ENCODE measurements at places on chromosomes 4 and X.

- no peak for DNase-seq
Measured at GRCh38 chr4:2828758-2829181, 14.9 kb upstream of the ADD1 start.

DNA sequence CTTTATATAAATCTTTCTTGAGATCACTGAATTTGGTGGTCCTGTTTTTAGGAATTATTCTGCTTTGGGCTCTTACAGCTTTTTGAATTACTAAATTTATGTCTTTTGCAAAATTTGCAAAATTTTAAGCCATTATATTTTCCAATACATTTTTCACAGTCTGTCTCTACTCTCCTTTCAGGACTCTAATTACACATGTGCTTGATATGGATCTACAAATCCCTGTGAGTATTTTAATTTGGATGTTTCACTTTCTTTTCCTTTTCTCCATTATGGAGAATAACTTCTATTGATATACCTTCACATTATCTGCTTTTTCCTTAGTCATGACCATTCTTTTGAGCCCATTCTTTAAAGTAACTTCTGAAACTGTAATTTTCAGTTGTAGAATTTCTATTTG lies 315.4 kb downstream of the DCAF12L2 start:
- DNase-seq = no peak

- no peak for DNase-seq
Measured at GRCh38 chr4:147724468-147725201, 7.3 kb upstream of the ARHGAP10 start.

GRCh38 chrX:103343105-103343504 lies 13.1 kb downstream of the TCEAL7 start:
- peak; percentile 6 for DNase-seq

GRCh38 chr4:129446074-129446473 lies 350.1 kb downstream of the C4orf33 start:
- no peak for DNase-seq

- no peak for DNase-seq
Measured at GRCh38 chr4:2248821-2249261, 6.9 kb upstream of the HAUS3 start.

GRCh38 chr4:158025131-158025530 lies 147.7 kb downstream of the GASK1B start:
- no peak for DNase-seq

DNA sequence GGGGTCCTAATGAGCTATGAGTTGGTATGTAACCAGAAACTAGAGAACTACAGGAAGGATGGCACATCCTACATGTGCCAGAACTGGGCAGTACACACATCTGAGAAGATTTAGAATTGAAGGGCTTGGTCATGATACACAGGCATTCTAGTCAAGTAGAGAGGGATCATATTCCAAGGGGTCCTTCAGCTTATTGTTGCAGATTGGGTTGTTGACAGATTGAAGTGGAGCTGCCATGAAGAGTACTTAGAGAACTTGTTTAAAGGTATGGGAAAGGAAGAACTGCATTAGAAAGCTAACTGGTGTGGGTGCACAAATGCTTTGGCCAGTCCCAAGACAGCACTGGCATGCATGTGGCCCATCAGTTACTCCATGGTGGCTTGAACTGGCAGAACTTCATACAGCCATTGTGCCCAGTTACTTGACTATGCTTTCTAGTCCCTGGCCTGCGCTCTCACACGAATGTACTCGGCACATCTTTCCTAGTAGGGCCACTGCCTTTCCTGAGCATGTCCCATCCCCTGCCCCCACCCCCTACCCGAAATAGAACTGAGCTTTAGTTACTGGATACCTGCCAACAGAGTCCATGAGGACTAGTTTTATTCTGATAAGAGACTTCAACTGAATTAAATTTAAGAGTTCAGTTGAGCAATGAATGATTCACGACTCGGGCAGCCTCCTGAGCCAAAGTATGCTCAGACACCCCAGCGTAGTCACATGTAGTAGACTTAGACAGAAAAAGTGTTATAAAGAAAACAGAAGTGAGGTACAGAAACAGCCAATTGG lies 64.0 kb downstream of the CCNG2 start:
- no peak for DNase-seq

DNA sequence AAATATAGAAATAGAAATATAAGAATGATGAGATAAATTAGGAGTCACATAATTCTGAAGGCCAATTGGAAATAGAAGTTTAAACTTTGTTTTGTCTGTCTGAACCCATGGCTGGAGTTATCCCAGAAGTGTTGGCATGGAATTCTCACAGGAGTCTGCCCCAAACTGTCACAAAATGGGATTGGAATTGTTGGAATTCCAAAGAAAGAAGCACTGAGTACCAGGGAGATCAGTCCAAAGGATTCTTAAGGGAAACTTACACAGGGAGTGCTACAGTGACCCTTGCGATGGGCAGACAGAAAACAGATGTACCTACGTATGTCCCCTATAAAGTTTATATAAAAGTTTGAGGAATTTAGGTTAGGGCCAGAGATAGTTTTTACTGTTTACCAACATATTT lies 1607.7 kb downstream of the ARAP2 start:
- DNase-seq = no peak

DNA sequence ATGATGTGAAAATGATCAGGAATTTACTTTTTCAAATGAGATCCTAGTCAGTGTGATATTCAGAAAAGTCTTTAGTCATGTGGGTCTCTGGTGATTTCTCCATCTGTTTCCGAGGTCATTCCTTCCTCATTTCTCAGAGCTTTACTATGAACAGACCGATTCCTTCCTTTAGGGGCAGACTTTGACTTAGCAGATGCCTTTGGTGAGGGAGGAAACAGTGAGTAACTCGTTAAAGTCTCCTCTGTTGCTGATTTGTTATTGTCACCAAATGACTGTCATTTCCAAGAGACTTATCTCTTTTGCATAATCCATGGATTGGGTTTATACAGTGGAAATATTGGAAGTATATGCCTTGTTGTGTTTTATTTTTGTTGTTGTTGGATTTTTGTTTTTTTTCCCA lies 76.2 kb upstream of the CD99 start:
- no peak for DNase-seq

DNA sequence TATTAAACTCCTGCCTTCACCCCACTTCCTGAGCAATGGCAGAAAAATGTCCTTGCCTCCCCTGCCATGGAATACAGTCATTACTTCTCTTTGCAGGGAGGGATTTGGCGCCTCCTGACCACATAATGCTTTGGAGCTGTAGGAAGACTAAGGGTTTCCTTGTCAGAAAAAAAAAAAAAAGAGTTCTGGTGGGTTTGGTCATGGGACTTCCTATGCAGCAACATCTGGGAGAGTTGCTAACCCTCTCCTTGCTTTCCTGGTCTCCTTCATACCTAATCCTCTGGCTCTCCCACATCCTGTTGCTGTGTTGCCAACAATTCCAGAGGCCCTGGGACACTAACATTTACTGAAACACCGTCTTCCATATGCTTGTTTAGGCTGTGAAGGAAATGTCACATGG lies 75.1 kb upstream of the MBNL3 start:
- DNase-seq = no peak

DNA sequence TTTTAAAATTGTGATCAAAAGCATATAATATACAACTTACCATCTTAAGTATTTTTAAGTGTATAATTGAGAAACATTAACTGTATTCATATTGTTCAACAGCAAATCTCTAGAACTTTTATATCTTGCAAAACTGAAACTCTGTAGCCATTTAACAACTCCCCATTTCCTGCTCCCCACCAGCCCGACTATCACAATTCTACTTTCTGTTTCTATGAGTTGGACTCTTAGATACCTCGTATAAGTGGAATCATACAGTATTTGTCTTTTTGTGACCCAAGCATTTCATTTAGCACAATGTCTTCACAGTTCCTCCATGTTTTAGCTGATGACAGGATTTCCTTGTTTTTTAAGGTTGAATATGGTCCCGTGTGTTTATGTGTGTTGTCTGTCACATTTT lies 106.0 kb downstream of the LRBA start:
- no peak for DNase-seq

DNA sequence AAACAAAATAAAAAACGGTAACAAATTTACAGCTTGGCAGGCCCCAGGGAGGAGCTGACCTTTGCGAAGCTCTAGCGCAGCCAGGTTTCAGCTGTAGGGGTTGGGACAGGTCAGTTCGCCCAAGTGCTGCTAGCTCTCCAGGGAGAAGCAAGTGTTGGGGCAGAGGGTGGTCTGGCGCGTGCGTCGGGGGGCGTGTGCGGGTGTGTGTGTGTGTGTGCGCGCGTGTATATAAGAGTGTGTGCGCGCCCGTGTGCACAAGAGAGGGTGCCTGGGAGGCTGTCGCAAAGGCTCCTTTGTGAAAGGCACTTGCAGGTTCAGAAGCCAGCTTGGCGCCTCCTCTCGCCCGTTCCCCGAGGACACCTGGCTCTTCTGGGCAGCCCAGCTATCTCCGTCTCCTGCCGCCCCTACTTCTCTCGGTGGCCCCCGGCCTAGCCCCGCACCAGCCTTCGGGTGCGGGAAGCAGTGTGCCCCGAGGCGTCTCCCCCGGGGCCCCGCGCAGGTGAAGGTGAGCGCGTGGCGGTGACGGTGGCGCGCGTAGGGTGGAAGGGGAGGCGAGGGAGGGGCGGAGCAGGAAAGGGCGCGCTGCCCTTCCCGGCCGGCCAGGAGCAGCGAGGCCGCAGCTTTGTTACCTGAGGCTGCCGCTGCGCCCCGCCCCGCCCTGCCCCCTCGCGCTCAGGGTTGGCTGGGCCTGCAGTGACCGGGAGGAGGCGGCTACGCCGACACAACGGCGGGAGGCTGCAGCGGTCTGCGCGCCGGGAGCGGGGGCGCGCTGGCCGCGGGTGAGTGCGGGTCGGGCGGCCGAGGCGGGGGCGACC lies at the start of gene FHDC1:
TSS of gene FHDC1 (plus strand) at position 693 of the 815 bp plus-strand sequence. CDS start 6,735 bp downstream, outside the sequence.
- no peak for DNase-seq

- DNase-seq = no peak
Measured at GRCh38 chr4:57442831-57443291, 332.7 kb upstream of the IGFBP7 start.

GRCh38 chr4:183256756-183257385 lies 63.2 kb downstream of the CLDN22 start:
- peak; percentile 35 for DNase-seq

DNA sequence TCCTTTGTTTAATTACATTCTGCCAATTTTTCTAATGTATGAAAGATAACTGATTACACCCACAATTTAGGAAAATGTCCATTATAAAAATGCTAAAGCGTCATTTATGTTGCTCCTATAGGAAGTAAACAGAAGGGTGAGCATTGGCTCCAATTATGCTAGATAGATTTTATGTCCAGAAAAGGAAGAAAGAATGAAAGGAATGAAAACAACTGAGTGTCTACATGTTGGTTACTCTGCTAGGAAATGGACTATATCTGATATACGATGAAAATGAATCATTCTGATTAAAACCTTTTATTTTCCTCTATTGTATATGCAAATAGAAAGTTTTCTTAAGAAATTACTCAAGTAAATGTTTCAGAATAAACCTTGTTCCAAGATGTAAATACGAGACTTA lies 1.6 kb downstream of the ENAM start:
- DNase-seq = no peak

DNA sequence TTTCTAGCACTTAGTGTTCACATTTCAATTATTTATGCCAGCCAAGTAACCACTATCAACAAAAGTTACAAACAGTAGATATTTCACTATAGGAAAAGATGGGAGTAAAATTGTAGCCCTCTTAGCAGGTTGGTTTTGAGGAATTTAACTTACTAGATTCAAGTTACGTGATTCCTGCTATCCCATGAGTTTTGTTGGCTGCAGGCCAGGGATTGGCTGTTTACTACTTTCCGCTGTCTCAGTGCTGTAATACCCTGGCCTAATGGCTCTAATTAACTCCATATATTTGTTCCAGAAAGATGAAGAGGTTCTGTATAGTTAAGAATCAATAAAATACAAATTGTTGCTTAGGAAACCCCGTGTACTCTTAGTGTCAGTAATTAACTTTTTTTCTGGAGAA lies 55.5 kb upstream of the MAGED1 start:
- no peak for DNase-seq

- DNase-seq = no peak
Measured at GRCh38 chr4:23337292-23337691, 552.6 kb downstream of the PPARGC1A start.

- no peak for DNase-seq
Measured at GRCh38 chrX:48975041-48975440, 3.4 kb upstream of the KCND1 start.

DNA sequence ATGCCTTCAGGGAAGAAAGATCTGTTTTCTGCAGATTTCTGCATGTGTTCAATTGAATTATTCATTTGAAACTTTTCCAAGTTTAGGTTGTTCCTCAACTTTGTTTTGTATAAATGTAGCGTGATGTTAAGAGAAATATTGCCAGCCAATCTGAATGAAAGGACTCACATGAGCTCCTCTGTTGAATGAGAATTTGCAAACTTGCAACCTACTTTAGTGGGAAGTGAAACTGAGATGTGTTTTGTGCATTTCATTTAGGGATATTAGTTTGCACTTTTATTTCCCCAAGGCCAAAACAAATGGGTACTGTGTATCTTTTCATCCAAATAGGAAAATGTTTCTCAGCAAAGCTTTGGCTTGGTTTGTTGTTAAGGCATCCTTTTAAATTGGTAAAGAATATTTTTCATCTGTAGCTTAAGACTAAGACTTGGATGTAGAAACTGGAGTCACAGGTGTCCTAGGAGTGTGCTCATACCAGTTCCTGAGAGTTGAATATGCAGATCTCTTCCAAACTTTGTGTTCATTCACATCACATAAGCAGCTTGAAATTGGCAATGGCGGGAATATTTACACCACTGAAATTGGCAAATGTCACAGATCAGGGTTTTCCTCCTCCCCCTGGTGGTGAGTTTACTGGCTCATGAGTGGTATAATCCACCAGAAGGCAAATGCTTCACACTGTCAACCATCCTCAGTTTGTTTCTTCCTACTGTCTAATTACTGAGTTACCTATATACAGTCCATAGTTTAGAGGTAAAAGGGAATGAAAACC lies 193.6 kb upstream of the BANK1 start:
- DNase-seq = peak; percentile 10

DNA sequence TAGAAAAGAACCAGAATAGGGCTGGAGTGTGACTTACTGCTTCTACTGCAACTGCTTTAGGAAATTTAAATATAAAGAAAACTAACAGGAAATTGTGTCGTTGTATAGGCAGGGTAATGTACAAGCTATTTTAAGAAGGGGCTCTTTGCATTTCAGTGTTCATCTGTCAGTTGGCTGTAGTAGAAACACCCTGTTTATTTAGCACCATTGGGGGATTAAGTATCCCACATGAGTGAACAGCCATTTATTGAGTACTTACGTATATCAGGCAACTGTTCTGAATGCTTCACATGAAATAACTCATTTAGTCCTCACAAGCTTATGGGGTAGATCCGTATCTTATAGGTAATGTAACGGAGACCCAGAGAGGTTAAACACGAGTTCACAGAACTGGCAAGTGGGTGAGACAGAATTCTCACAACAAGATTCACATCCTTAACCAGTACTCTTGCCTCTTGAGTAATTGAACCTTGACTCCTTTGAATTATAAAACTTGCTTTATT lies 23.9 kb downstream of the STIM2 start:
- DNase-seq = no peak

- no peak for DNase-seq
Measured at GRCh38 chr4:110680265-110680664, 57.4 kb upstream of the PITX2 start.

All from stimulated activated CD4-positive, alpha-beta T cell treated with anti-CD3 and anti-CD28 coated beads, Interleukin-4, amount 100 ng/mL, for 48 hours (primary cell).